ENCODE measurements at places on chromosomes 6 and 20.

GRCh38 chr6:42275376-42276033 is 57.8 kb upstream of the MRPS10 start:
- no peak for DNase-seq

DNA sequence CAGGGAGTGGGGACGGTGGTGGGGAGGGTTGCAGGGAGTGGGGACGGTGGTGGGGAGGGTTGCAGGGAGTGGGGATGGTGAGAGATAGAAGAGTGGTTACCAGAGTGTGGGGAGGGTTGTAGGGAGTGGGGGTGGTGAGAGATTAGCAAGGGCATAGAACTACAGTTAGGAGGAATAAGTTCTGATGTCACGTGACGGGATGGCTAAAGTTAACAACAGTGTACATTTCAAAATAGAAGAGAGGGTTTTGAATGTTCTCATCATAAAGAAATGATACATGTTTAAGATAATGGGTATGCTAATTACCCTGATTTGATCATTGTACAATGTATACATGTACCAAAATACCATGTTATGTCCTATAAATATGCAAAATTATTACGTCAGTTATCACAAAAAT is 57.6 kb upstream of the FRMD1 start:
- no peak for DNase-seq

DNA sequence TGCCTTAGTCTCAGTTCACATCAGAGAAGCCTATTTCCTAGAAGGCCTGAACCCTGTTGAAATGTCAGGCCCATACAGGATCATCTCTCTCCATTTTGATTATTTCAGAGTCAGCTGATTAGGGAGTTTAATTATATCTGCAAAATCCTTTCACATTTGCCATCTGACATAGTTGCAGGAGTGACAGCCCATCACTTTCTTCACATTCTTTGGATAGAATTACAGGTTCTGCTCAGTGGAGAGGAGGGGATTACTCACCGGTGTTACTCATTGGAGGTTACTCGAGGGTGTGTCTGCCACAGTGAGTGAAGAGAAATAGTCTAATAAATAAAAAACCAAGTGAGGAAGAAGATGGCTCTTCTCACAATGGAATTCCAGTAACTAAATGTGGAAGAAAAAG is 216.8 kb downstream of the TMEM242 start:
- DNase-seq: no peak

- no peak for DNase-seq
Observed at GRCh38 chr6:52900536-52900935, 9.0 kb downstream of the GSTA3 start.

- no peak for DNase-seq
Observed at GRCh38 chr20:48930035-48930434, 8.5 kb downstream of the ARFGEF2 start.

- DNase-seq: no peak
Observed at GRCh38 chr6:46651816-46652215, 802 bp downstream of the CYP39A1 start.

DNA sequence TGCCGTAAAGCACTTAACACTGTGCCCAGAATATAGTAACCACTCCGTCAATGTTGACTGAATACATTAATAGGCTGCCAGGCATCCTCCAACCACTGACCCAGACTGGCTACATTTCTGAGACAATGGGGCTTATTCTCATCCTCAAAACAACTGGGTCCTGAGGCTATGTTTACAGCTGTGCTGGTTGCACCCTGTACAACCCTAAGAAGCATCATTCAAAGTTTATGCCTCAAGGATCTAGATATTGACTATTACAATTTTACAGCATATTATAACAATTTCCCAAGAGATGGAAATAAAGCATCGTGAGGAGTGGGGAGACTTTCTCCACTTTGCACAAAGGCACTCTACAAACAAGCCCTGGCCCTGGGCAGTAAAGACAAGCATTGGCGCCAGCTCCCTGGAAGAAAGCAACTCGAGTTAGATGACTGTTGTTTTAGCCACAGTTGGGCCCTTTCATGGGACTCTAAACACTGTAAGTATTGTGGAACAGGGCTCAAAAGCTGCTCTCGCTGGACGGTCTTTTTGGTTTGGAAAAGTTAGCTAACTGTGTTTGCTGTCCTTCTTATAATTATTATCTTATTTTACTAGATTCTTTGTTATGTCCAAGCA is 30.2 kb downstream of the MYLIP start:
- no peak for DNase-seq

DNA sequence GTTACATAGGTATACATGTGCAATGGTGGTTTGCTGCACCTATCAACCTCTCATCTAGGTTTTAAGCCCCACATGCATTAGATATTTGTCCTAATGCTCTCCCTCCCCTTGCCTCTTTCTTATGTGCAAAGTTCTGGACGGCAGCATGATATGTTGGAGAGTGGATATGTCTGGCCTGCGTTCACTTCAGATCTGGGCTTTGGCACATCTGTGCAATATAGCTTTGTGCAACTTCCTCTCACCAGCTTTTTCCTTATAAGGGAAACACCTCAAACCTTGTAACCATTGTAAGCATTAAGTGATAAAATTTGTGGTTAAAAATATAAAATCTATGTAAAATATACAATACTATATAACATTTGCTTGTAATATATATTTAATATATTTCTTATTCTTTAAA is 288.0 kb downstream of the PHACTR1 start:
- DNase-seq: no peak

DNA sequence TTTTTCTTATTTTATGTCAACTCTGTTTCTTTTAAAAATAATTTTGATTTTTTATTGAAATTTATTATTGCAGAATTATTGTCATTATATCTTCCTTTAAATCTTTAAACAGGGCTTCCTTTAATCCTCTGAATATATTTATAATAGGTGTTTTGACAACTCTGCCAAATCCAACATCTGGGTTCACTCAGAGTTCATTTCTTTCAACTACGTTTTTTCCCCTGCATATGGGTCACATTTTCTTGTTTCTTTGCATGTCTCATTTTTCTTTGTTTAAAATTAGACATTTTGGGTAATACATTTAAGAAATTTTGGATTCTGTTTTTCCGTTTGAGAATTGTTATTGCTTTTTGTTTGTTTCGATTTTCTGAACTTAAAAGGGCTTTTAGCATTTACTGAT is 655.1 kb upstream of the CITED2 start:
- DNase-seq: no peak

DNA sequence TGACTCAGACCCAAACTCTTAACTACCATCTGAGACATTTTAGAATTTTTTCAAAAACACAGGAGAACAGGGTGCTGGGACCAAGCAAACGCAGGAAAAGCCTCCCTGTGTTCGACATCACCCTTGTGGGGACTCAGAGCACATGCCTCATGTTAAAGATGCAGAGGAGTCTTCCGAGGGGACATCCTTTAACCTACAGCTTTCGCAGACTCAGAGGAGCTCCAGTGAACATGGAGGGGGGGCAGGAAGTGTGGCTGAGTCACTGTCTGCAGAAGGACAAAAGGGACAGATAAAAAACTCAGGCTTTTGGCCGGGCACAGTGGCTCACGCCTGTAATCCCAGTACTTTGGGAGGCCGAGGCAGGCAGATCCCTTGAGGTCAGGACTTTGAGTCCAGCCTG is 15.1 kb downstream of the BMP7 start:
- no peak for DNase-seq

GRCh38 chr6:113653275-113653674 is 203.9 kb upstream of the MARCKS start:
- no peak for DNase-seq

DNA sequence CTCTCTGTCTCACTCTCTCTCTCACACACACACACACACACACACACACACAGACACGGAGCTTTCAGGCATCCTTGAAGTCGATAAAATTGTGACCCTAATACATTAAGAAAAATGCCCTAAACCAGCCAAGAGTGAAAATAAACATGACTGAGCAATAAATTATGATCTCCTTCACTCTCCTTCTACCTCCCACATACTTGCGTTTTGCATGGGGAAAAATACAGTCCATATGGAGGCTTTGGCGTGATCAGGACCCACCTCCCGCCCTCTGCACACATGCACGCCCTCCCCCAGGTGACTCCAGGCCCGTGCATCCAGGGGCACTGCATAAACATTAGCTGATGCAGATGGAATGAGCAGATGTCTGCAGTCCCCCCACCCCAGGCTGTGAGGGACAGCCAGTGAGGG is 114.2 kb upstream of the JARID2 start:
- no peak for DNase-seq

DNA sequence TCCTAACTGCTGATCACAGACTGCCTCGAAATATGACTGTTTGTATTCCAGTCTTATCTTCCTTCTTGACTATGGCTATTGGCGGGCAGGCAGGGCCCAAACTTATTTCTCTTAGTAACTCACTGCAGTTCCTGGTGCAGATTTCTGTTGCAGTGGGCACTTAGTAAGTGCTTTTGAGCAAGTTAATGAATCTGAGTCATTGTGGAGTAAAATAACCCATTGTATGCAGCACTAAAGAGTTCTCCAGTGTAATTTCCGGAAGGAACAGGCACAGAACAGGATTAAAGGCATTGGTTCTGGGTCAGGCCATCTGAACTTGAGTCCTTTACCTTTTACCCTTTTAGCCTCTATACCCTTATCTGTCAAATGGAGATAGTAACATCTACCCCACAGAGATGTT is 23.6 kb downstream of the SLC35F1 start:
- DNase-seq: no peak

DNA sequence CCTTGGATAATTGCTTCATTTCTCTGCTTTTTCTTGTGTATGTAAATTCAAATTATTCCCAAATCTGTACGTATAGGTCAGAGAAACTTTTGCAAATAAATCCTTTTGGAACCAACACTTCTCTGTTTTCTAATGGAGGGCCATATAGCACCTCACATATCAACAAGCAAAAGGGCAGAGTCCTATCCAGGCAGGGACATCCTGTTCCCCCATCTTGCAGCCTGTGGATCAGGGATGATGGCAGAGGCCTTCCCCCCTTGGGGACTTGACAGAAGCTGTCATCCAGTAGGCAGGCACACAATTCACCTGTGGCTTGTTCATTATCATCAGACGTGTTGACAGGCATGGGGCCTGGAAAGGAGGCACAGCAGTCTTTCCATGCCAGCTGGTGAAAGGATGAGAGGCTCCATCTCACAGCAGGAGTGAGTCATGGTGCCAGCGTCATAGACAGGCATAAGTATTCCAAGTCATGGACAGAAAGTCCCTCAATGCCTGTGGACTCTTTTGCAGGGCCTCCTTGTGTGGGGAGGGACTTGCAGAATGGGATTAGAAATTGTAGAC is 31.8 kb upstream of the PLEKHG1 start:
- no peak for DNase-seq

Data from tibial nerve (tissue), 4 donors.